T-helper 17 cell (primary cell): ENCODE measurements at places on chromosomes 6 and 20.

GRCh38 chr20:60694763-60695162 lies 557.3 kb upstream of the CDH4 start:
- H3K27me3 ChIP-seq = peaks cover 22% of the 10 kb centered on the region
- DNase-seq = no peak
- peaks cover 2% of the 10 kb centered on the region for H3K4me1 ChIP-seq
- H3K27ac ChIP-seq = no peak overlapping the region

DNA sequence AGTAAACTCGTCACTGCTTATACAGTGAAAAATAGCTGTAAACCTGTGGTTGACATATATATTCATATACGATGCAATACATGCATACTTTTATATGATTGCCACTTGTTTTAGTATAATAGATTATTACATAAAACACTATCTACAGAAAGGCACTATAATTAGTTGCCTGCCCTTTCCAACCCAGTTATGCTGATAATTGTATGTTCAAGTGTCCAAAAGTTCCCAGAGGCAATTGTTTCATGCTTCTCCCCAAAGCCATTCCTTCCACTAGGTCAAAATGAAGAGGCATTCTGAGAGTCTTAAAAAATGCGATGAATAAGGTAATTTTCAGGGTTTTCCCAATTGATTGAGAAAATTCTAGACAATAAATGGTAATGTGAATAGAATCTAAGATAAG lies 434.6 kb downstream of the LMBRD1 start:
- DNase-seq = no peak
- H3K4me3 ChIP-seq = no peak overlapping the region
- H3K27ac ChIP-seq = no peak overlapping the region
- no peaks in the 10 kb centered on the region for H3K36me3 ChIP-seq
- H3K4me1 ChIP-seq = no peaks in the 10 kb centered on the region

GRCh38 chr6:75893058-75893775 lies 144.2 kb downstream of the MYO6 start:
- no peak for DNase-seq
- no peak overlapping the region for H3K27ac ChIP-seq
- H3K36me3 ChIP-seq = peaks cover 2% of the 10 kb centered on the region
- no peaks in the 10 kb centered on the region for H3K27me3 ChIP-seq
- no peak overlapping the region for H3K4me3 ChIP-seq

DNA sequence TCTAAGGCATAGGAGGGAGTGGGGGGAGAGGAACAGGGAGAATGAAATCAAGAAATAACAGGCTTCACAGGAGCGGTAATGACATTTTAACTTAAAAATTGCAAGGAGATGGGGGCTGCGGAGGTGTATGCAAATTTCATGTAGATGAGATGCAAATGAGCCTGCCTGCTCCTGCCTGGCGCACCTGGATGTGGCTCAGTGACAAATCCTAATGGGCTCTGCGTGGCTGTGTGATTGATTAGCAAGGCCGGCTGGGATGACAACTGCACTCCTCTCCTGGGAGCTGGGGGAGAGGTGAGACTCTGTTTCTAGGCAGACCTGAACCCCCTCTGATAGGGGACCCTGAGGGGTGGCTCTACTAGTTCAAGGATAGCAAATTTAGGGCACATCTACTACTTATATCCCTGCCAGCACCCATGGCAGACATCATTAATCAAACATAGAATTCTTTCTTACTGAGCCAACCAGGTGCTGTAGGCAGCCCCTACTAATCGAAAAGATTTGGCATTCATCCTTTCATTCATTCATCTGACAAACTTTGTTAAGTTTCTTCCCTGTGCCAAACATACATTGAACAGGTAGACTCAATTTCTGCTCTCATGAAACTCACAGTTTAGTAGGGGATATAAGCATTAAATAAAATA lies 38.4 kb upstream of the TGM2 start:
- H3K4me1 ChIP-seq = peaks cover 2% of the 10 kb centered on the region
- H3K27me3 ChIP-seq = peaks cover 22% of the 10 kb centered on the region
- no peak overlapping the region for H3K4me3 ChIP-seq
- H3K36me3 ChIP-seq = peaks cover under 1% of the 10 kb centered on the region

- H3K36me3 ChIP-seq = no peaks in the 10 kb centered on the region
- no peak for DNase-seq
- peaks cover 5% of the 10 kb centered on the region for H3K27me3 ChIP-seq
- H3K27ac ChIP-seq = no peak overlapping the region
- H3K4me1 ChIP-seq = peaks cover 10% of the 10 kb centered on the region
Observed at GRCh38 chr6:106450653-106451052, 90.1 kb downstream of the CRYBG1 start.

DNA sequence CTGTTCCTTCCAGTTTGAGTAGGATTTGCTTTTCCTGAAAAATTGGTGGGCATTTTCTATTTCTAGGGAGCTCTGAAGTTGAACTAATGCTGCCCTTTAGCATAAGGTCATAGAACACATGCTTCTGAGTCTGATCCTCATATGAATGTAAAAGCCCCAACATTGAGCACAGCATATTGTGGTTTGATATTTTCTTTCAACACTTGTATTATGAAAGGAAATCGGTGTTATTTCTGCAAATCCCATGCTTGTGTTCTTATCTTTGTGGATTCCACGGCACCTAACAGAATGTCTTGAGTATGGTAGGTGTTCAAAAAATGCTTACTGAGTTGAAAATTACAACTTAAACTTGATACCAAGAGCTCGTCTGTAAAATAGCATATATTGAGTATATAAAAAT lies 85.8 kb downstream of the TRMT11 start:
- H3K27me3 ChIP-seq = no peaks in the 10 kb centered on the region
- no peak overlapping the region for H3K27ac ChIP-seq
- no peaks in the 10 kb centered on the region for H3K4me1 ChIP-seq
- DNase-seq = no peak
